ENCODE measurements at places on chromosomes 7 and 10.
A peak's percentile ranks its signal among the peaks of the same experiment; 100 is the strongest.

- DNase-seq = no peak
Observed at GRCh38 chr7:12351843-12352242, 51.8 kb downstream of the VWDE start.

DNA sequence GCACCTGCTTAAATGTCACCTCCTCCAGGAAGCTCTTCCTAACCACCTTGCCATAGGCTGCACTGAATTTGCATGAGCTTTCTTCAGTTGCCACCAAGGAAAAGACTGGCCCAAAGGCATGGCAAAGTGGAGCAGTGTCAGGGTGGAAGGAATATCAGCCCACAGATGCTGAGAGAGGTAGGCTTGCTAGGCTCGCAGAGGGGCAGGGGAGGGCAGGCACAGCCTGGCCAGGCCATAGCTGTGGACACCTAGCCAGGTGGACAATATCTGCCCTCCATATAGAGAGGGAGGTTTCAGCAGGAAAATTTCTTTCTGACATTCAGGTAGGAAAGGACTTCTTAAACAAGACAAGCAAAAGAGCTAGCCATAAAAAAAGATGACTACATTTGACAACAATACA lies 166.3 kb downstream of the GRID1 start:
- no peak for DNase-seq

GRCh38 chr7:144127714-144128334 lies 4.8 kb downstream of the OR2A14 start:
- DNase-seq = peak; percentile 86

DNA sequence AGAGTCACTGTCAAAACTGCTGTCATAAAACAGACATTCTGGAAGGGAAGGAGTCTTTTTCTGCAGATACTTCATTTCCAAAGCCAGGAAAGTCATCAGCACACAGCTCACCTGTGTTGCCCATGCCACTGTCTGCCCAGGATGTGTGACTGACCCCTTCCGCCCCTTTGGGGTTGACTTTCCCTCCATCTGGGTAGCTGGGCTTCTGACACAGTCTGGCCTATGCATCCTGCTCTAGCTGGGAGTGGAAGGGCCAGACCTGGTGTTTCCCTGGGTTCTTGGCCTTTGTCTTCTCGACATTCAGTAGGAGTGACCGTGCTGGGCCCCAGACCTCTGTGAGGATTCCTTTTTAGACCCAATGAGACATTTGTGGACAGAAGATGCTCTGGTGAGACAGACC lies 378.9 kb upstream of the NUPR2 start:
- no peak for DNase-seq

DNA sequence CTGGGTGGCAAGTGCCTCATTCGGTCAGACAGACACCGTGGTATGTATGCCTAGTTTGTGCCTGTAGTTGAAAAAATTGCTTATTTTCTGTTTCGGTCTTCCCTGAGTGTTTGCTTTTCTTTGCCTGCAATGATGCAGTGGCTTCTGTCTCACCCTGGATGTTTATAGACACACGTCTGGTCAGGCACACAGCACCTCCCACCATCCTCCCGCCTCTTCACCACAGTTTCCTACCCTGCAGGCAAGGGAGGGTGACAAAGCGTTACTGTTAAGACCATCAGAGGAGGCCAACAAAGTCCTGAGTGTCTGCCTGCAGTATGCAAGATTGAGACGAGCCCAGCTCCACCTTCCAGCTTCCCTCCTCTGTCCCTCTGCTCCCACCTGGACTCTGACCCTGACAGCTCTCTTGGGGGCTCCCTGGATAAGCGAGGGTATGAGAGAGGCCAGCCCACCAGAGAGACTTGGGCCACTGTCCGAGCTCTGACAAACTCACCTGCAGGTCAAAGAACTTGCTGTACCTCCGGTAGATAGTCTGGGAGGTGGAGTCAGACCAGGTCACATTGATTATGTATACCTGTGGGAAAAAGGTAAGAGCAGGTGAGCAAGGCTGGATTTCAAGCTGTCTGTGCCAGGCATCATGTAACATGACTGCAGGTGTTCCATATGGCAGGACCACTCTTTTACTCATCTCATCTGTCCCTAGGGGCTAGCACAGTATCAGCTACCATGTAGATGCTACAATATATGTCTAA lies 54.4 kb downstream of the SH3PXD2A start:
- no peak for DNase-seq

DNA sequence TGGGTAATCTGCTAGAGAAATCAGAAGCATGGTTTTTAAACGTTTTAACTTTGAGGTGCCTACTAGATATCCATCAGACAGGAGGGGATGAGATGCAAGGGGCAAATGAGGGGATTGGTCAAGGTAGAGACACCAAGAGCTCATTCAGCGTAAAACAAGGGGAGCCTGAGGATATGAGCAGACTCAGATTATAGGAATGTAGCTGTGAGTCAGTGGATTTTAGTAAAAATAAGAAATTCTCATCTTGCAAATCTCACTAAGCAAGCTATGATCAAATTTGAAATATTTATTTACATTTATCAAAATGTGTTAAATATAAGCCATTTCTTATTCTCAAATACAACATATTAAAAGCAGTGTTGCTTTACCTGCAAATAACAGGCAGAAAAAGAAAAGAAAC lies 21.4 kb upstream of the TFEC start:
- DNase-seq = peak; percentile 51

GRCh38 chr7:131327049-131327625 lies 539 bp upstream of the MKLN1 start:
- peak; percentile 80 for DNase-seq

DNA sequence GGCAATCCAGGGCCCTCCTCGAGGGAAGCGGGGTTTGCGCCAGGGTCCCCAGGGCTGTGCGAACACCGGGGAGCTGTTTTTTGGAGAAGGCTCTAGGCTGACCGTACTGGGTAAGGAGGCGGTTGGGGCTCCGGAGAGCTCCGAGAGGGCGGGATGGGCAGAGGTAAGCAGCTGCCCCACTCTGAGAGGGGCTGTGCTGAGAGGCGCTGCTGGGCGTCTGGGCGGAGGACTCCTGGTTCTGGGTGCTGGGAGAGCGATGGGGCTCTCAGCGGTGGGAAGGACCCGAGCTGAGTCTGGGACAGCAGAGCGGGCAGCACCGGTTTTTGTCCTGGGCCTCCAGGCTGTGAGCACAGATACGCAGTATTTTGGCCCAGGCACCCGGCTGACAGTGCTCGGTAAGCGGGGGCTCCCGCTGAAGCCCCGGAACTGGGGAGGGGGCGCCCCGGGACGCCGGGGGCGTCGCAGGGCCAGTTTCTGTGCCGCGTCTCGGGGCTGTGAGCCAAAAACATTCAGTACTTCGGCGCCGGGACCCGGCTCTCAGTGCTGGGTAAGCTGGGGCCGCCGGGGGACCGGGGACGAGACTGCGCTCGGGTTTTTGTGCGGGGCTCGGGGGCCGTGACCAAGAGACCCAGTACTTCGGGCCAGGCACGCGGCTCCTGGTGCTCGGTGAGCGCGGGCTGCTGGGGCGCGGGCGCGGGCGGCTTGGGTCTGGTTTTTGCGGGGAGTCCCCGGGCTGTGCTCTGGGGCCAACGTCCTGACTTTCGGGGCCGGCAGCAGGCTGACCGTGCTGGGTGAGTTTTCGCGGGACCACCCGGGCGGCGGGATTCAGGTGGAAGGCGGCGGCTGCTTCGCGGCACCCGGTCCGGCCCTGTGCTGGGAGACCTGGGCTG lies 26.0 kb downstream of the PRSS2 start:
- peak; percentile 36 for DNase-seq

- DNase-seq = no peak
Observed at GRCh38 chr10:31708474-31708873, 220.2 kb downstream of the ARHGAP12 start.

DNA sequence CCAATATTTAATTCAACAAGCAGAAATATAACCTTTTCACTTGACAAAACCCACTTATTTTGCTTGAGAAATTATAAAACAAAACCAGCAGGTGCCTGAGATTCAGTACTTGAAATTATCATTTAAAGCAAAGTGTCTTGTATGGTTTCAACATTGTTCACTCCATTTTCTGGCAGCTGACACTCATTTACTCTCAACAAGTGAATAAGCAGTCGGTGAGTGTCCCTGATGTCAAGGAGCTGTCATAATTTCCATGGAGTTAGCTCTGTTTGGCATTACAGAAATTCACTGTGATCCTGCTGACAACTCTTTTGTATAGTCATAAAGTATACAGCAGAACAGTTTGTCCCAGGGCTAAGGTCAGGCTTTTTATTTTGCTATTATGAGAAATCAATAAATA lies 490.0 kb downstream of the CNTNAP2 start:
- no peak for DNase-seq

DNA sequence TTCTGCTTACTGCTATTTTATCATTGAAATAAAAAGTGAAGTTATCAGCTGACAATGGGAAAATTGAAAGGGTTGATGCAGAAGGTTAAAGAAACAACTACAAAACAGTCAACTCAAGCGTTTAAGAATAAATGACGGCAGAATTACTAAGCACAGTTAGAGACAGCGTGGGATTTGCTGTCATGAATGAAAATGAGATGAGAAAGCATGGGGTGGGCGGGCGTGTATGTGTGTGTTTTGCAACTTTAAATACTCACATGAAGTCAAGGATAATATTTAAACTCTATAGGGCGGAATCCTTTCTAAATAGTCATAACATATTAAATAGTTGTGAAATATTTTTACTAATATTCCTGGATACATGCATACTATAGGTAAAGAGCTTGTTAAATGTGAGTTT lies 450.8 kb downstream of the ETV1 start:
- DNase-seq = no peak

DNA sequence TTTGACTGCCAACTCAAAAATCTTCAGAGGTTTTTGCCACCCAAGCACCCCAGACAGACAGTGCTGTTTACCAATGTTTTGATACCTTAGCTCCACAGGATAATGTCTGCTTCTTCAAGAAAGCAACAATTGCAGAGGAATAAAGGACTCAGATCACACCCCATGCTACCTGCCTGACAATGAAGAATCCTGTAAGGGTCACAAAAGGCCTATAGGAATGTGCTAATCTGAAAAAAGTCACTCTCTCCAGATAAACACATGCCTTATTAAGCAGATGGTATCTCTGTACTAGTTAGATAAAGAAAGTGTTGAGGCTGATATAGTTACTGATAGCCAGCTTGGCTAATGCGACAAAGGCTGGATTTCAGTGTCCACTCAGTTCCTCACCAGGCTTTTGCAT lies 1076.7 kb upstream of the SORCS1 start:
- no peak for DNase-seq

- no peak for DNase-seq
Observed at GRCh38 chr10:97325754-97326153, 6.7 kb downstream of the FRAT1 start.

- DNase-seq = no peak
Observed at GRCh38 chr10:11869219-11869618, 46.1 kb downstream of the PROSER2 start.

DNA sequence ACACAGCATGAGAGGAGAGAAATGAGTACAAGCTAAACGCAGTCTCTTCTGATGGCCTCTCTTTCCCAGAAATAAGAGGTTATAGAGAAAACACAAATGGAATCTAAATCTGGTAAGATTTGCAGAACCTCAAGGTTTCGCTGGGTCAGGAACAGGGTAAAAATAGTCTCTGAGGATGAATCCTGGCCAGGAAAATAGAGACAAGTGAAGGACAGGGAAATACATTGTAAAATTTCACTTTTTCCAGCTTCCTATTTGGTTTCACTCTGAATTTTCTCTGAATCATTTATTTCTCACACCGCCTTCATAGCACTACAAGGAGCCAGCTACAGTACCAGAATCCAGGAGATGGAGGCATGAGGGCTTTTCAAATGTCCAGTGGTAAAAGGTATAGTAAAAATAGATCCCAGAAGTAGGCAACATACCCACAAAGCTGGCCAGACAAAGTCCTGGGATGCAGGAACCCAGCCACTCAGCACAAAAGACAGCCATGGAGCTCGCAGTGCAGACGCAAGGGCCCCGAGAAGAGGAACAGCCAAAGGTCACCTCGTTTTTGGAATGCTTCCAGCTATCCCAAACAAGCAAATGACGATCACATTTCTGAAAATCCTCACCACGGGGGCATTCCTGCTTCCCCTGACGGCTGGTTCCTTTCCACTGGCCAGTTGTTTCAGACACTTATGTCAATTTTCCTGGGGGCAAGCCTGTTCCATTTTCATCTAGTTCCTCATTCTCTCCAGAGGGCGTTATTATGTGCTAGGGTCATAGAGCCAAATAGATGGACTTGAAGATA lies 21.5 kb upstream of the IKZF1 start:
- no peak for DNase-seq

DNA sequence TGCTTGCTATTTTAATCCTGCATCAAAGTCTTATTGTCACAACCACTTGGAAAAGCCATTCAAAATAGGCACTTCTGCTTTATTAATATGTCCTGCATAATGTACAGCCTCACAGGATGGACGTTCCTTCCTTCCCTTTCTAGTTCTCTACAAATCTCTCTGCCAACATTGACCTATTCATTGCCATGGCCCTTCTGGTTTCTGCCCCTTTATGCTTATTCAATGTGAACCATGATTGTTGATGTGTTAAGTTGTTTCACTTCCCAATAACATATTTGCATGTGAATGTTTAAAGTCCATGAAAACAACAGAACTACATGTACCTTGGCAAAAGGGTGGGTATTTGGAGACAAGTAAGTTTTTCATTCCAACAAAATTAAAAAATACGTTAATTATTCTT lies 45.7 kb downstream of the COL28A1 start:
- no peak for DNase-seq

DNA sequence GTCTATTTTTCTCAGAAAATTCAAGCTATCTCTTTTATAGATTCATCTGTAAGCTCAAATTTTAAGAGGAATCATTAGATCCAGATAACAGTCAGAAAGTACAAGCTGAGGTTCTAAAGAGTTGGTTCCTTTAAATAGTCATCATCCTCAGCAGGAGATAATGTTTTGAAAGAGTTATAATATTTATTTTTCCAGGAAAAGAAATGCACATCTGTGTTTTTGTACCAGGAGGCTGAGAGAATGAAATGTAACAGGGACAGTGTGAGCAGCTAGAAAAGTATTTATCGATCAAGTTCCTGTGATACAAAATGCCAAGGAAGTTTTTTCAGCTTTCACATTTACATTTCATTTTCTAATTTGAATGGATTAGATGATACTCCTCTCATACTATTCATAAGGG lies 120.2 kb upstream of the LRRTM3 start:
- DNase-seq = peak; percentile 63

DNA sequence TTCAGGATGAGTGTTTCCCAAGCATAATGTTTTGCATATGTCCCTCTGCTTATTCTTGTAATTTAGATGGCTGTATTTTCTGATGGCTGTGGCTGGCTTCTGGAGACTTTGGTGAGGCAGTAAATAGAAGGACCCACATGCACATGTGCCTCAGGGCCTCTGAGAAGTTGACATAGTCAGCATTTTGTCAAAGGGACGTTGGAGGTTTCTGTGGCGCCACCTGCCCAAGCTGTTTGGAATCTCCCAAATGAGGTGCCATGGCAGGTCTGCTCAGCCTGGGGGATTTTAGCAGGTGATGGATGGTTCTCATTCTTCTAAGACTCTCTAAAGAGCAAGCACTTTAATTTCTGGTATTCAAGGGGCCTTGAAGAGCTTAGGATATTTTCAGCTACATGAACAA lies 29.8 kb downstream of the C10orf120 start:
- no peak for DNase-seq

DNA sequence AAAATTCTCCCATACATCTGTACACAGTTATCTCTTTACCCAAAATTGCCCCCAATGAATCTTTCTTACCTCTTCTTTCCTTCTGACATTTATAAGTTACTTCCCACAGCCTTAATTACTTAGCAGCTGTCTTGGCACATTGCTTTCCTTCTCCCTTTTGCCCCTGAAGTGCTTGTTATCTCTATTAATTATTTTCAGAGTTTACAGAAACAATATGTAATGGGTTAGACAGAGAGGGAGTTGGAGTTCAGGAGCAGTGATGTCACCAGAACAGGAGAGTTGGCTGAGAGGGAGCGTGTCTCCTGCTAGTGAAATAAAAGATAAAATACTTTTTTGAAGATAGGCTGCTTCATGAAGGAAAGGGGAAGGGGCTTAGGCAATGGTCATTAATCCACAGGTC lies 57.4 kb downstream of the ITGB8 start:
- DNase-seq = no peak

Measured in adipocyte (in vitro differentiated cells).